GM12878 (cell line): ENCODE measurements at places on chromosomes 11 and 22.

DNA sequence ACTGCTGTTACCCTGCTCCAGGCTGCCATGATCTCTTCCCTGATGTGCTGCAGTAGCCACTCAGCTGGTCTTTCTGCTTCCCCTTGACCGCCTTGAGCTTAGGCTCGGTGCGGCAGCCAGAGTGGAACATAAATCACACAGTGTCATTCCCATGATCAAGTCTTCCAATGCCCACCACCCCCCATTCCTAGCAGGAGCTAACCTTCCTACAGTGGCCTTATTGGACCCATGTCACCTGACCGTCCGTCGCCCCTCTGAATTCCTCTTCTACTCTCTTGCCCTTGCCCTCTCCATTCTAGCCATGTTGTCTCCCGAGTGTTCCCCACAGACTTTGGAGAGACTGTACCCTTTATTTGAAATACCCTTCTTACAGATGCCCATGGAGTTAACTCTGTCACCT is 43.4 kb downstream of the OTOG start:
- DNase-seq = no peak

GRCh38 chr11:45902452-45903380 is 4.4 kb downstream of the FREY1 start:
- no peak for DNase-seq

GRCh38 chr22:19545935-19546207 is 21.7 kb upstream of the CLDN5 start:
- DNase-seq = no peak

- DNase-seq = no peak
Measured at GRCh38 chr22:37560608-37561211, 430 bp downstream of the CDC42EP1 start.

DNA sequence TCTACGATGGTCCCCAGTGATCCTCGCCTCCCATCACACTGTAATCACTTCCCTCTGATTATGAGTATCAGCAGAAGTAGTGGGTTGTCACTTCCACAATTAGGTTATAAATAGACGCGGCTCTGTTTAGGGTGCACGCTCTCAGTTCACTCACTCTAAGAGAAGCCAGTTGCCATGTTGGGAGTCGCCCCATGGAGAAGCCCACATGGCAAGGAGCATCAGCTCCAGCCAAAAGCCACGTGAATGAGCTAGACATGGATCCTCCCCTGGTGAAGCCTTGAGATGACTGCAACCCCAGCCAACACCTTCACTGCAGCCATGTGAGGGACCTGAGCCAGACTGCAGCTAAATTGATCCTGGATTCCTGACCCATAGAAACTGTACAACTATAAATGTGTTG is 26.4 kb upstream of the MYOD1 start:
- DNase-seq = no peak

- DNase-seq = no peak
Measured at GRCh38 chr11:70026012-70026411, 52.1 kb upstream of the ANO1 start.

DNA sequence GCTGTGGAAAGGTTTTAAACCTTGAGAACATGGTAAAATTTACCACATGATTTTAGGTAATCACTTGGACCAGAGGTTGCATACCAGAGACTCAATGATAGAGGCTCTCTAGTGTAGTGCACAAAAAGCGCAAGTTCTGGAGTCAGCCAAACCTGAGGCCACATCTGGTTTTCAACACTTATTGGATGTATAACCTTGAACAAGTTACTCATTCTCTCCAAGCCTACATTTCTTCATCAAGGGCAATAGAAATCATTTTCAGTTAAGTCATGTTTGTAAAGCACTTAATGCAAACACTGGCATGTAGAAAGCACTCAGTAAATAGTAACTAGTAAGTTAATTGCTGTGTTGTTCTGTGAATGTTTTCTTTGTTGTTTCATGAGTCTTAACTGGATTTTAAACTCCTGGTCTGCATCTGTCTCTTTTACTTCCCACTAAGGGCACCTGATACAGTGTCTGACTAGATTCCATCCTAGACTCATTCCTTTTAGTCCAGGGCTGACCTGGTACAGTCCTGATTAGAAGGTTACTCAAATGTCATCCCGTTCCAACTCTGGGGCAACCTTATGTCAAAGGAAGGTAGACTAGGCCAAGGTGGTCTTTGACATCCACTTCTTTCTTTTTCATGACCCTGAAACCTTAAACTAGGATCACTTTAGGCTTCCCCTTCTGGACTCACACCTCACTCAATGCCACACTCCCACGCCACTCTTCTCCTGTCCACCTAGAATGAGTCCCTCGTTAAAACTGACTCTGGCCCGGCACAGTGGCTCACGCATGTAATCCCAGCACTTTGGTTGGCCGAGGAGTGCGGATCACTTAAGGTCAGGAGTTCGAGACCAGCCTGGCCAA is 34.5 kb upstream of the EED start:
- DNase-seq = no peak
